Activated T-helper 9 cell treated with anti-CD3 and anti-CD28 coated beads, Interleukin-2, amount 50 U/mL, for 16 hours (primary cell): ENCODE measurements at places on chromosomes 3 and 15.

DNA sequence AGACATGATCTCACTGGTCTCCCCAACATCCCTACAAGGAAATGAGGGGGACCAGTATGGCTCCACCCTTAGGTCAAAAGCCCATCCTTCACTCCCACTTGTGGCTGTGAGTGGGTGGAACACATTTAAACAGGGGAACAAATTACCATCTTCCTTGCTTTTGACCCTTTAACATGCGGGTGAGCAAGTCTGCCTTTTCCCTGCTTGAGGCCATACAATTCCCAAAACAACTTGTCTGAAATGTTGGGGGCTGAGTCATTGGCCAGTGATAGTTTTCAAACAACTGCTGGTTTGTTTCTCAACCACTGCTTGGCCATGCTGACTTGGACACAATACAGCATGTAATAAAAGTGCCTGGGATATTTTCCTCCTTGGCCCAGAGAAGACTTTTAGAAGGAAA, 39.6 kb downstream of the COL8A1 start:
- no peak for DNase-seq

DNA sequence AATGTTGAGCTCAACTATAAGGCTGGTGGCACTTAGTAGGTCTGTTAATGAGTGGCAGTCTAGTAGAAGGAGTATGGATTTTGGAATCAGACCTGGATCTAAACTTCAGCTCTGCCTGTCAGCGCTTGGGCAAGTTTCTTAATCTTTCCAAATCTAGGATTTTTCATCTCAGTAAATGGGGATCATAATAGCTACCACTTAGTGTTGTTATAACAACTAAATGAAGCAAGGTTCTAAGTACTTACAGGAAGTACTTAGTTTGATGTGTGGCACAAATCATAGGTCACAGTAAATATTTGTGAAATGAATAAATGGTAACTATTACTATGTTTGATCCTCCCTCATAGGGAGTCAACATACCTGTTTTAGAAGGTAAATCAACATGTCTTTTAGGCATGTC, 31.4 kb downstream of the SLC49A4 start:
- DNase-seq, result no peak

DNA sequence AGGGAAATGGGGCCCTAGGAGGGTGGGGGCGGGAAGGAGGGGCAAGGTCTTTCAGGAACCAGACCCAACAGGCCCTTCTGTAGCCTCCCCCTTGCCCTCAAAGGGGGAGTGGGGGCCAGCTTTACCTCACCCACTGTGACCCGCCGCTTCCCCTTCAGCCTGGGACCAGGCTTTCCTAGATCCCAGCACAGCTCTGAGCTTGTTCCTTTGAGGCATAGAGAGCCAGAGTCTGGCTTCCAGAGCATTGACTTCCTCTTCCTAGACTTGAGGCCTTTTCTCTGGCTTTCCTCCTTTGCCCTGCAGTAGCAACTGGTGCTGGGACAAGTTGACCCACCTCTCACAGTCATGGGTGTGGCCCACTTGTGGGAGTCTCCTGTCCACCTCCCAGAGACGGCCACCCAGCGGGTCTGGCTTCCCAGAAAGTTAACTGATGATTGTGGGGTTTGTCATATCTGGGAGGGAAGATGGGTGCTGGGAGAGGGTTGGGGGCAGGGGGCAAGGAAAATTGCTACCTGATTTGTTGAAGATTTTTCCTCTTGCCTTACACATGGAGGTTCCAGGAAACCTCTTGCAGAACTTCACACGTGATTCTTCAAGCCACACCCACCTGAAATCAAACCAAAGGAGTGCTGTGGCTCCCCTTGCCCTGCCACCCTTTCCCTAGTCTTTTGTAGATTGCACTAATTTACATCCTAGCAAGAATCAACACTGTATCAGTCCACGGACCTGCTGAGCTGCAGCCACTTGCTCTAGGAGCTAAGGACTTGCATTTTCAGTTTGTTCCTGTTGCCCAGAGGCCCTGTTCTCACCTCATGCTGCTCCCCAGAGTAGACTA, 4.1 kb upstream of the CHST14 start:
- DNase-seq, result no peak

DNA sequence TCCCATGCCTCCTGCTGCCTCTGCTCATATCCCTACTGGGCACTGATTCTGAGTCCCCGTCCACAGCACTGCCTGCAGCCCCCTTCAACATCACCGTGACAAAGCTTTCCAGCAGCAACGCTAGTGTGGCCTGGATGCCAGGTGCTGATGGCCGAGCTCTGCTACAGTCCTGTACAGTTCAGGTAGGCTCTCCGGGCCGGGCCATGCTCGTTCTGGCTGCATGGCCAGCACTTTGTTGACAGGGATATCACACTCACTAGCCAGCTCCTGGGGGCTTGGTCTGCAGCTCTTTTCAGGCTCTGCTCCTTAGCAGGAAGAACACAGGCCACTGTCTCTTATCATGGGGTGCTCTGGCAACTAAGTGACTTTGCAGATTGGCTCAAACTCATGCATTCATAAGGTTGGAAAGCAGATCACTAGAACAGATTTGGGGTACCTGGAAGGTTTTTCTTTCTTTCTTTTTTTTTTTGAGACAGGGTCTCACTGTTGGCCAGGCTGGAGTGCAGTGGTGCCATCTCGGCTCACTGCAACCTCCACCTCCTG, 6.0 kb downstream of the TYRO3 start:
- DNase-seq, result no peak

DNA sequence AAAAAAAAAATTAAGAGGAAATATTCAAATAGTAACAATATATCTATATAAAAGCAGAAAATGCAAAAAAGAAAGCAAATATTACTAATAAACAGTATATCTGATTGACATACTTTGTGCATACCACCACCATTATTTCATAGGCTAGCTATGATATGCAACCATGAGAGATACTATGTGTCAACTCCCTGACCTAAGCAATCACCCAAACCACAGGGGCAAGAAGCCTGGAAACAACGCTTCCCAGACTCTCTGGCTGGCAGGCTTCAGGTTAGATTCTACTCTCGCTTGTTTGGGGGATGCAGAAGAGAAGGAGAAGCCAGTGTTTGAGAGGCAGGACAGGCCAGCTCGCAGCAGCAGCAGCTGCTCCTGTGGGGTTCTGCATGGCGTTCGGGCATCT, 169.3 kb upstream of the TPM1 start:
- DNase-seq, result no peak

GRCh38 chr3:13492048-13492447, 11.9 kb downstream of the HDAC11 start:
- no peak for DNase-seq

DNA sequence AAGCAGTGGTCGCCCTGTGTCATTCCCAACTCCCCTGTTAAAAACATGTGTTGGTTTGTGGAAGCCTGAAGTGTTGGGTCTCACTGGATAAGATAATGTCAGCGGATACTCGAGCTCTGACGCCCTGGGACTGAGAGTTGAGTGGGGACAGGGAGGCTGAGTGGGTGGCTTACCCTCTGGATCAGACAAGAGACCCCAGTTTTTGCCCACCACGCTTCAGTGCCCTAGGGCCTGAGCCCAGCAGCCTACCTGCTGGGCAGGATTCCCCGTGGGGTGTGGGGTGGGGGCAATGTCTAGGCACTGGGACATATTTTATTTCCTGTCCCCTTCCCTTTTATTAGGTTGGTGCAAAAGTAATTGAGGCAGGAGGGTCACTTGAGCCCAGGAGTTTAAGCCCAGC, 75.0 kb downstream of the SMAD6 start:
- DNase-seq, result no peak

- no peak for DNase-seq
Observed at GRCh38 chr3:15612001-15612400, 10.5 kb downstream of the BTD start.

DNA sequence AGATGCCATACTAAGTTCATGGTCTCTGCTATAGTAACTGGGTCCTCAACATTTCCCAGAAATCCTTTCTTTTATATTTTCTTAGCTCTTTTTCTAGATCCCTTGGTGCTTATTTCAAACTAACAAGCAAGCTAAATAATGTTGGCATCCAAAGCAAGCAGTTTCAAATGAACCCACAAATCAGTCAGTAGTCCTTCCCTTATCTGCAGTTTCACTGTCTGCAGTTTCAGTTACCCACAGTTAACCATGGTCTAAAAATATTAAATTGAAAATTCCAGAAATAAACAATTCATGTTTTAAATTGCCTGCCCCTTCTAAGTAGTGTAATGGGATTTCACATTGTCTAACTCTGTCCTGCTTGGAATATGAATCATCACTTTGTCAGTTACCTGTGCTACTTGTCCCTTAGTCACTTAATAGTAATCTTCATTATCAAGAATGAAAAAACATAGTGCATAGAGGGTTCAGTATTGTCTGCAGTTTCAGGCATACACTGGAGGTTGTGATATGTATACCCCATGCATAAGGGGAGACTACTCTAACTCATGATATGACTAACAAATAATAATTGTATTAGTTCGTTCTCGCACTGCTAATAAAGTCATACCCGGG, 633.7 kb downstream of the MECOM start:
- DNase-seq, result no peak
